ENCODE measurements at places on chromosomes 1 and 21.

DNA sequence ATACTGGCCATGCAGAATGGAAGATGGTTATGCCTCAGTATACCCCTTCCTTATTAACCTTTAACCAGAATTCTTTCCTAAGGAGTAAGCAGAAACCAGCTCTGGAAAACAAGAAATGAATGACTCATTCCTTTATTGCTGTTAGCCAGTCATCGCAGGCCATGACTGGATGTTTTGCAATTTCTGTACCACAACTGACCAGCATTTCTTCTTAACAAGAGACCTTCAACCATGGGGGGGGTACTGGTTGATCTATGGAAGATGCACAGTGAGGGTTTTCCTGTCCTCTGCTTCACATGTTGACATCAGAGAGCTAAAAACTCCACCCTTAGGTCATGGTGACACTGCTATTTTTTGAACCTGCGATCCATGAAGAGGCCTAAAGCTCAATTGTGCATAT is 28.0 kb upstream of the RNF2 start:
- DNase-seq = no peak

- DNase-seq = no peak
These were observed 66.6 kb downstream of the SCMH1 start for GRCh38 chr1:41175546-41175945.

GRCh38 chr1:199040076-199040905 is 401.5 kb downstream of the PTPRC start:
- no peak for DNase-seq

DNA sequence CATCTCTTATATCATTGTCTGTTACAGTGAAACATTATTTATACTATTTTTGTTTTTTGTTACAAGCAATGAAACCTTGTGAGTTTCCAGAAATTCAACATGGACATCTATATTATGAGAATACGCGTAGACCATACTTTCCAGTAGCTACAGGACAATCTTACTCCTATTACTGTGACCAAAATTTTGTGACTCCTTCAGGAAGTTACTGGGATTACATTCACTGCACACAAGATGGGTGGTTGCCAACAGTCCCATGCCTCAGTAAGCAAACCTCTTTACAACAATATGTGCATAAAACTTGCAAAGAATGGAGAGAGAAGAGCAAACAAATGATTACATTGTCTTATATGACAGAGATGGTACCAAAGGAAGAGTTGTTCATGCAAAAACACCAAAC is 22.4 kb downstream of the CFHR4 start:
- no peak for DNase-seq

- no peak for DNase-seq
These were observed 10.7 kb downstream of the PSRC1 start for GRCh38 chr1:109272021-109272799.

- no peak for DNase-seq
These were observed 132.2 kb downstream of the UBE2U start for GRCh38 chr1:64335636-64336035.

DNA sequence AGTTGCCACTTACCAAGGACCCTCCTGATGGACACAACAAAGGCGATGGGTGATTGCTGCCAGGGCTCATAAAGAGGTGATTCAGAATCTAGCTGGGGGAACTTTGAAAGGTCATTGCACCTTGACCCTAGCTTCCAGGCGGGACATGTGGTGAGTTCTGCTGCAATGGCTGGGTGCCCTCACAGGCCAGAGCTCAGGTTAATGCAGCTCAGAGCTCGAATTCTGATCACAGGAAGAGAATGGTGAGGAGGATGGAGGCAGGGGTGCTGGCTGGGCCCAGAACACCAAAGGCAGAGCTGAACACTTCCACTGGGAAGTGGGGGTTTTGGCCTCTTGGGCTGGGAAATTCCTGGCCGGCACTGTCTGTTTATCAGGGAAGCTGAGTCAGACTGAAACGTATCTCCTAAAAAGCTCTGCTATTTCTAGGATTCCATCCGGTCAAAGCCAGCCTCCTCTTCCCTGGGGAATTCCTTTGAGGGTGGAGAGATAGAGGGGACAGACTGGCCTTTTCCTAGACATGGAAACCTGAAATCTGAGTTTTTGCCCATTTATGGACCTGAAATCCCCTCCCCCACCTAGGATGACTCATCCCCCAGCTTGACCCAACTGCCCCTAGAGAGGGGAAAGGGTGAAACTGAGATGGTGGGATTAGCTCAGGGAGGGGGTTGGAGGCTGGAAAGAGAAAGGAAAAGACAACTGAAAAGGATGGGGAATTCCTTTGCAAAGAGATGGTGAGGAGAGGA is 27.2 kb downstream of the NUAK2 start:
- no peak for DNase-seq
